ENCODE measurements at places on chromosomes 3 and 15.

DNA sequence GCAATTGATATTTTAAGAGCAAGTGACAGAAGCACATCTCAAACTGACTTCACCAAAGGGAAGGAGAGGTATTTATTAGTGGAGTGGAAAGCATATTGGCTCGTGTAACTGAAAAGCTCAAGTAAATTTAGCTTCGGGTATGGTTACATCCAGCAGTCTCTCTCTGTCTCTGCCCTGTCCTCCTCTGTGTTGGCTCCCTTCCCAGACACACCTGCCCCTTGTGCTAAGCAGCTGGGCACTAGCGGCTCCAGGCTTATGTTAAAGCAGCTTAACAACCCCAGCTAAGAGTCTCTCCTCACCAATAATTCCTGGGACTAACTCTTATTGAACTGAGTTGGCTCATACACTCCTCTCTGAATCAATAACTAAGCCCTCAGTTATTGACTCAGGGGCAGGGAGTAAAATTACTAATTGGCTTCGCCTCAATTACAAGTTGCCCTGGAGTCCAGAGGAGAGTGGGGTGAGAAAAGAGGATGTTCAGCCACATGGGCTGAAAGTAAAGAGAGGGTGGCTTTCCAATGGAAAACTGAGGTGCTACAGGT, 12.8 kb upstream of the SH3BP5 start:
- DNase-seq = no peak

- no peak for DNase-seq
These were observed 27.1 kb downstream of the FGD5 start for GRCh38 chr3:14845826-14846225.

- no peak for DNase-seq
These were observed 713.1 kb upstream of the CFAP20DC start for GRCh38 chr3:59762941-59763340.

DNA sequence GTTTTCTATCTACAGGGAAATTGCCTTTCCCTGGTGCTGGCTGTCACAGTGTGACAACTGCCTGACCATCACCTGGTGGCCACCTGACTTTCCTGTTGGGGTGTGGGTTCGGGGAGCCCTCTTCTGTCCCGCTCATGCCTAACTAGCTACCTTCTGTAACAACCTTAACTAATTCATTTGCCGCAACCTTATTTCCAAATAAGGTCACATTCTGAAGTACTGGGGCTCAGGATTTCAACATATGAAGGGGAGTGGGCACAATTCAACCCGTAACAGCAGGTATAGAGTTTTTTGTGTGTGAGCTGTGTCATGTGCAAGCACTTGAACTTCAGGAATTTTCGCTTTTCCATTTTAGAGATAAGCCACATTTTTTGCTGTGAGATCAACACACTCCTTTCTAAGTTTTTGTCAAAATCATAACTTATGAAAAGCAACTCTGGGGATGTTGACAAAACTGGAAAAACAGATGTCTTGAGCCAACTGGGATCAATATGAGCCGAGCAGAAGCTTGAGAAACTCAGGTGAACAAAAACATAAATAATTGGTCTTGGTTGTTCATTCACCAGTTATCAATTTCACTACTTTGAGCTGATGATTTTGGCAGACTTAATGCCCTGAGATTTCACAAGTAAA, 242.0 kb upstream of the RGMA start:
- no peak for DNase-seq

DNA sequence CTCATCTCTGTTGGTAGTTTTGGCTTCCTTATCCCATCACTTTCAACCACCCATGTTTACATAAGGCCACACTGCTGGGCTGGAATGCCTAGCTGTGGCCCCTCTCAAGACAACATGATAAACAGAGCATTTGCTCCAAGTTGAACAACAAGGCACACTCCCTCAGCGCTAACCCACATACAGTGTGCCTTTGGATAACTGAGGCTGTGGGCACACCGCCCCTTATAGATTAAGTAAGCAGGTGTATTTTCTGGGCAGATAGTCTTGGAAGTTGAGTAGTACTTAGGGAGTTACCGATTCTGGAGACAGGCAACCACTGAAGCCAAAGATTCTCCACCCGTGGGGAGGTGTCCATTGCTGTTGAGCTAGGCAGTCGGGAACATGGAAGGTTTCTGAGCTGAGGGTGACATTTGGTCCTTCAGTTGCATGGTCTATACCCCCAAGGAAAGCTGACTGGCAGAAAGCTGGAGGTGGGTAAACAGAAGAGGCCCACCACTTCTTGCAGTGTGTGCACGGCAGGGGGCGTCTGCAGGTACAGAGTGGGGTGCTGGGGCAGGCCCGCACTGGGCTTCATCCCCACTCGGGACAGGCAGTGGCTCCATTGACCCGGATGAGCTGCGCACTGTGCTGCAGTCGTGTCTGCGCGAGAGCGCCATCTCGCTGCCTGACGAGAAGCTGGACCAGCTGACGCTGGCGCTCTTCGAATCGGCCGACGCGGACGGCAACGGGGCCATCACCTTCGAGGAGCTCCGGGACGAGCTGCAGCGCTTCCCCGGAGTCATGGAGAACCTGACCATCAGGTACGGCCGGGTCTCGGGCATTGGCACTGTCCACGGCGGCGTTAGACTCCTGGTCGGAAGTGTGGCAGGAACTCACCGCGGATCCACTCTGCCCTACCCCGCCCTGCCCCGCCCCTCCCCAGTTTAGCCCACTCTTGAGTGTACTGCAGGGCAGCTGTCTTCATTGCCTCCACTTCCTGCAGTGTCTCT, 16.8 kb downstream of the NOX5 start:
- no peak for DNase-seq

DNA sequence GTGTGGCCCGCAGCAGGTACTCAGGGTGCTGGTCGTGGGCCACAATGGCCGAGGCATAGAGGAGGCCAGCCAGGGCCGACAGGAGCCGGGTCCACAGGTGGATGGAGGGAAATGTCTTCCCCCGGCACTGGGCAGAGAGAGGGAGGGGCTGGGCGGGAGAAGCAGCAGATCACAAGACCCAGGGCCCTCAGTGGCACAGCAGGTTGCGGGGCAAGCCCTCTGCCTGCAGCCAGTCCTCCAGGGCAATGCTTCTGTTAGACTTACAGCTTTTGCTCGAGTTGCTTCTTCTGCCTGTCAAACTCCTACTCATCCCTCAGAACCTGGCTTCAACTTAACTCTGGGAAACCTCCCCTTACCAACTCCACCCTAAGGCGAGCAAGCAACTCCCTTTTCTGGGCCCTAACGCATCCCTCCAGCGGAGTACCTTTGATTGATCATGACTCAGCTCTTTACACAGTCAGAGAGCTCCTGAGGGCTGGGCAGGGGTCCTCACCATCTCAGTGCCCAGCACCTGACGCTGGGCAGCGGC, 16.0 kb downstream of the TMEM44 start:
- no peak for DNase-seq

GRCh38 chr15:73555080-73555479, 78.1 kb downstream of the NPTN start:
- DNase-seq = no peak

DNA sequence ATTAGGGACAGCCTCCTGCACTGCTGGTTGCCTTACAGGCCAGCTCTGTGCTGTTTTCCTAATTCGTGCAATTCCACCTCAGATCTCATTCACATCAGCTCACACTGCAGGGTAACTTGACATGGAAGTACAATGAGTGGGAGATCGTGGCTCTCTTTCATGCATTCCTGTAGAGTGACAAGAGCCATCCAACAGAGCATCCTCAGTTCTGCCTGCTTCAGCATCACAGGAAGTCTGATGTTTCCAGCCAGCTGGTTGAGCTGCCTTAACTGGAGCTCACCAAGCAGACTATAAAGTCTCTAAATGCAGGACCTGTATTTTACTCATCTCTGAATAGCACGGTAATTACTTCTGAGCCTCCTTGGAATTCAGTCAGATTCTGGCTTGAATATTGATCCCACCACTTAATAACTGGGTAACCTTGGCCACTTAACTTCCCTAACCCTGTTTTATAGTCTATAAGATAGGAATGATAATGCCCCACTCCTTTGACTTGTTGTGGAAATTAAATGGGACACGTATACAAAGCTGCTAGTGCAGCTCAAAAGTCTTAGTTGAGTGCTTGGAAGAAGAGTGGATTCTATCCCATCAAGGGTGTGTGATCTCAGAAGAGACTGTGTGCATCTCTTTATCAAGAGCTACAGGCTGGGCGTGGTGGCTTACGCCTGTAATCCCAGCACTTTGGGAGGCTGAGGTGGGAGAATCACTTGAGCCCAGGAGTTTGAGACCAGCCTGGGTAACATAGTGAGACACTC, 1.4 kb upstream of the DIS3L start:
- DNase-seq = no peak

- DNase-seq = no peak
These were observed 631 bp upstream of the CNBP start for GRCh38 chr3:129184396-129184657.

Measured in stimulated activated CD4-positive, alpha-beta T cell treated with anti-CD3 and anti-CD28 coated beads, Interleukin-15, amount 100 ng/mL, for 1 hour (primary cell).